ENCODE measurements at places on chromosomes 12 and 14. TPM values are rescaled to one million over a fixed set of nuclear protein-coding genes. Genes with fewer than 3 reads are reported as not detected.

ARMH4 gene
- 3.8 TPM for polyA plus RNA-seq

- DNase-seq, result no peak
These were observed 67.0 kb downstream of the ARF6 start for GRCh38 chr14:49959822-49960408.

- DNase-seq, result no peak
These were observed 25.3 kb downstream of the GNS start for GRCh38 chr12:64733857-64734256.

ASB2 gene
- polyA plus RNA-seq, result 12.1 TPM

PLEKHG3 gene
- 56.1 TPM for polyA plus RNA-seq

GRCh38 chr12:105018012-105018411 lies 31.9 kb downstream of the NOPCHAP1 start:
- no peak for DNase-seq

DNA sequence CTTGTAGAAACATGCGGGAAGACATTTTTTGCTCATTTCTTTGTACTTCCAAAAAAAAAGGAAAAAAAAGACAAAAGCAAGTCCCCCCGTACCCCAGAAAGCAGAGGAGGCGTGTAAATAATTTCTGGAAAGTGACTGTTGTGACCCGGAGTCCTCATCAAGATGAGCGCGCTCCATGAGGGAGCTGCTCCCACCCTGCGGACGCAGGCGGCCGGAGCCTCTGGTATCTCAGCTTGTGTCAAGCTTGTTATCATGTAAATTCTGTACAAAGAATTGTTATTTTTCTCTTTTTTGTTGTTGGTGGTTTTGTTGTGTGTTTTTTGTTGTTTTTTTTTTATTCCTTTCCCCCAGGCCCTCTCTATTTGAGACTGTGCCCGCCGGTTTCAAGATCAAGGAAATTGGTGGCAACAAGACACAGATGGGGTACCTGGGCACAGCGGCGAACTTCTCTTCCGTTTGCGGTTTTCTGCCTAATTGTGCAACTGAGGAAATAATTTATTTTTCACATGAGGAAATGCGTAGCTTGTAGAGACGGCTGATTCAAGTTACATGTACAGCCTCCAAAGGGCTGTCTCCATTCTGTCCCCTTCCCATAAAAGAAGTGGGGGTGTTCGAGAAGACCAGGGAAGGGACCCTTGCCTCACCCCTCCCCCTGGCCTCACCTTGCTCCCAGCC lies 27.0 kb downstream of the HPD start:
- no peak for DNase-seq

DNA sequence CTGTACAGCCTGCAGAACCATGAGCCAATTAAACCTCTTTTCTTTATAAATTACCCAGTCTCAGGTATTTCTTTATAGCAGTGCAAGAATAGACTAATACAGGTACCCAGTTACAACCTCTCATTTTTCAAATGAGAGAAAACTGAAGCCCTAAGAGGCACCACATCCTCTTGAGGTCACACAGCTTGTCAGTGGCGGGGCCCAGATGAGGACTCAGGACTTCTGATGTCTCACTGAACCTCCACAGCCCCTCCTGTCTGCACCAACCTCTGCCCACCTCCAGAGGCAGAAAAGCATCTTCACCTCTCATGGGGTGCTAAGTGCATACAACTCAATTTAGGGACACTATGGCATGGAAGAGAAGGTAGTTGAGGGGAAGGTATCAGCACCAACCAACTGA lies 120.7 kb downstream of the CRACR2A start:
- DNase-seq, result no peak

All from large intestine (tissue), 12 donors.